NAMALWA (cell line): ENCODE measurements at places on chromosomes 7 and 10.

DNA sequence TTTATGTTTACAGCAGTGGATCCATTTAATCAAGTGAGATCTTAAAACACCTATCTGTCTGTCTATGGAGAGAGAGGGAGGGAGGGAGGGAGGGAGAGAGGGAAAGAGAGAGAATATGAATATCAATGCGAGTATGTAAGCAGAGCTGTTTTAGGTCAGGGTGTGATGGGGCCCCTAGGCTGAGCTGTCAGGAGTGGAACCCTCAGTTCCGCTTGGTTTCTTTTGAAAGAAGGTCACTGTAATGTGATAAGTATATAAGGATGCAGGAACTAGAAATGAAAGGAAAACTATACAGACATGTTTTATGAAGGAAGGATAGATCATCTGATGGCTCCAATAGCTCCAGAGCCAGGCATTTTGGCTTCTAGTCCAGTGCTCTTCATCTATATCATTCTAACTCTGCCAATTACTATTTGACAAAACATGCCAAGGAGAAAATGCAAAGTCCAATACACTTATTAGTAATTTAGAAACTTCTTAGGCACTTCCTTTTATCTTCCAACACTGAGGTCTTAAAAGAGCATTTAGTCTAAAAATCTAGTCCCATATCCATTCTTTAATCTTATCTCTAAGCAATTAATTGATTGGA, 70.3 kb downstream of the NRCAM start:
- DNase-seq: no peak

DNA sequence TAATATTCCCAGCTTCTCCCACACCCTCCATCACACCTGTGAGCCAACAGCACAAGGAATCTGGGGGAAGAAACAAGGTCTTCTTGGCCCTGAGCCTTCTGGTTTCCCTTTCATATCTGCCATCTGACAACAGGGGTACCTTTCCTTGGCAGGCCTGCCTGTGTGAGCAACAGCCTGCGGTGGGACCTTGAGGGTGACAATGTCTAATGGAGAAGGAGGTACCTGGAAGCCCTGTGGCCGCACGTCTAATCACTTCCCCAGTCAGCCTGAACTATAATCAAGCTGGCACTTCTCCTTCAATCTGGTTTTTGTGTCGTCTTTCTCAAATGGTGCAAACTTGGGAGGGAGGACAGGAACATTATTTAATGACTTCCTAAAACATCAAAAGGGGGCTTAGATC, 41.2 kb downstream of the NRCAM start:
- DNase-seq: peak; percentile 15

GRCh38 chr10:11832042-11832441, 8.9 kb downstream of the PROSER2 start:
- no peak for DNase-seq

DNA sequence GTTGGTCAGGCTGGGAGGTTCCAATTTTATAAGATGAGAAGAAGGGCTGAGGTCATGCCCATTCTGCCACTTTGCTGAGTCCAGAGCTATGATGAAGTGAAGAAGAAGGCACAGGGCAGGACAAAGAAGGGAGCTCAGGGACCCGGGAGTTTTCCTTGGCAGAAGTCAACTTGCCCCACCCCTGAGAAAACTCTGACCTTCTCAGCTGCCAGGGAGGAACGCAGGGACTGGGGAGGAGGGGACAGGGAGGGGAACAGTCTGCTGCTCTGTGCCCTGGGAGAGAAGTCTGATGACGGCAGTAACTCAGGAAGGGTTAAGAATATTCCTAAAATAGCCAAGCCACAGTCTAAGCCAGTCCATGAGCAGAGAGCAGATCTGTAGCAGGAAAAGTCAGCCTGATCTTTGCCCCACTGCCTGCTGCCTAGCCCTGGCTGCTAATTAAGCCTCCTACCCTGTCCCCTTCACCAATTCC, 11.7 kb downstream of the ADIRF start:
- no peak for DNase-seq

DNA sequence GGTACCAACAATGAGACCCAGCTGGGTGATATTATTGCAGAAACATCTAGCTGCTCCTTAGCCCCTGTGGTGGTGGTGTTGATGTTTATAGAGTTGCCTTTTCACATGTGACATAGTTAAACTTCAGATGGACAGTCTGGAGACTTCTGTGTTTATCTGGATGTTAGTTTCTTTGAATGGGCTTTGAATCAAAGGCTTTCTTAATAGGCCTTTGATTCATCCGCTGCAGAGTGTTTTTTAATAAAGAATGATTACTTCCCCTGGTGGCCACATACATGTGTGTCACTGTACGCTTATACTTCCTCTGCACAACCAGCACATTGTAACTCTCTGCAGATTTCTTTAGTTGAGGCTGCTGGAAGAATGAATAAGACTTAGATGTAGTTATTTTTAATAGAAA, 221.0 kb downstream of the DYNC1I1 start:
- no peak for DNase-seq

- no peak for DNase-seq
Measured at GRCh38 chr7:28792858-28793257, 165.3 kb downstream of the TRIL start.

DNA sequence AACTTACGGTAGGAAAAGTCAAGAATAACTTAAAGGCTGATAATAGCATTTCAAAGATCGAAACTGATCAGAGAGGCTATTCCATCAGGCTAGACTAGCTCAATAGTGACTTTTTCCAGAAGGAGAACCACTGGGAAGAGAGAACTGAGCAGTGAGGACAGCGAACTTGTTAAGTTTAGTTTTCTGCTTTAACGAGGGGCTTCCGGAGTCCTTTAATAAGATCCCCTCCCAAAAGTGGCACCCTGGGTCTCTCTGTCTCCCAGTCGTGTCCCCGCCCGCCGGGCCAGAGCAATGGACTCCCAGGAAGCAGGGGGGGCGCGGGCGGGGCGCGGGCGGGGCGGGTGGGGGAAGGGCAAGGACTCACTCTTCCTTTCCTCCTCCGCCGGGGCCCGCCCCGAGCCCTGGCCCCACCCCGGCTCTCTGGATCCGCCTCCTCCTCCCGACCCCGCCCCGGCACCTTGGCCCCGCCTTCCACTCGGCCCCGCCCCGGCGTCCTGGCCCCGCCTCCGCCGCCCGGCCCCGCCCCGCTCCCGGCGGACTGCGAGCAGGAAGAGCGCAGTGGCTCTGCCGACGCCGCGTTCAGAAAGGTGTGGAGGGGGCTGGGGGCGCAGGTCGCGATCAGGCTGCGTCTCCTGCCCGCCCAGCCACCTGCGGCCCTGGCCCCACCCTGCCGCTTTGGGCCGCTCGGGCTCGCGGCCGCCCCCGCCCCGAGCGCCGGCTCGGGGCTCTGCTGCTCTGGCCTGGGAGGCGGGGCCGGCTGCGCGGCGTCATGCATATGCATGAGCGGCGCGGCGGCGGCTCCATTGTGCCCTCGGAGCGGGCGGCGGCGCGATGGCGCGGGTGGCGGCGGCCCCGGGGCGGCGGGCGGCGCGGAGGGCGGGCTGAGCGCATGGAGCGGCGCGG, at the start of gene ZMIZ2:
ZMIZ2 (plus strand) TSS at position 803 of the 903 bp plus-strand sequence. CDS start 7,403 bp downstream, outside the sequence.
- DNase-seq: peak; percentile 95

DNA sequence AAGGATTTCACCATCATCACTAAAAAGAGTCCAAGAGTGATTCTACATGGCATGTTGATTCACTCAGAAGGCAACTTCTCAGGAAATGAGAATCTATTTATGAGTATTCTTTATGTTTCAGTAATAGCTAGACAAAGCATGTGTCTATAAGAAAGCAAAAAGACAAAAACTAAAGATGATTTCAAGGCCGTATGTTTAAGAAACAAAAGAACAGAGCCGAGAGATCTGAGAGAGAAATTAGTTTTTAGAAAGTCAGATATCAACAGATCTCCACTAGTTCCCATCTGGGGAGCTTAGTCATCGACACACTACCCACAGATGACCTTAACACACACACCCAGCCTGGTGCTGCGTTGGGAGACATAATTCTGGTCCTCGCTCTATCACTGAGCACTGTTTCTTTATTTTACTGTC, 21.0 kb downstream of the PIP4K2A start:
- DNase-seq: no peak

DNA sequence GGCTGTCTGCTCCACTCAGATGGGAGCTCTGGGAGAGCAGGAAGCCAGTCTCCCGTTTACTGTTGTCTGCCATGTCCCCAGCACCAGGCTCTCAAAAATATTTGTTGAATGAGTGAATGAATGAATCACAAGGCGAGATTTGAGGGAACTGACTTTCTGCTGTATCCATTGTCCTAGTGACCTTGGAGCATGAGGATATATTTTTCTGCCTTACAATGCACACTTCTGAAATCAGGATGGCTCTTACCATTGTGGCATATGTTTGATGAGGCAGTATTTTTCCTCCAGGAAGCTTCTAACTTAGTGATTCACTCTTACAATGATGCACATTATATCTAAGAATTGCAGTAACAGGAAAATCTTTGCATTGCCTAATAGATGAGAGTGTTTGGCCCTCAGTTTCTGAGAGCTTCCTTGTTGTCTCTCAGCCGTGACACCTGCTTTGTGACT, 136.4 kb downstream of the RPS24 start:
- no peak for DNase-seq

GRCh38 chr7:7138897-7139296, 43.4 kb upstream of the C1GALT1 start:
- no peak for DNase-seq

DNA sequence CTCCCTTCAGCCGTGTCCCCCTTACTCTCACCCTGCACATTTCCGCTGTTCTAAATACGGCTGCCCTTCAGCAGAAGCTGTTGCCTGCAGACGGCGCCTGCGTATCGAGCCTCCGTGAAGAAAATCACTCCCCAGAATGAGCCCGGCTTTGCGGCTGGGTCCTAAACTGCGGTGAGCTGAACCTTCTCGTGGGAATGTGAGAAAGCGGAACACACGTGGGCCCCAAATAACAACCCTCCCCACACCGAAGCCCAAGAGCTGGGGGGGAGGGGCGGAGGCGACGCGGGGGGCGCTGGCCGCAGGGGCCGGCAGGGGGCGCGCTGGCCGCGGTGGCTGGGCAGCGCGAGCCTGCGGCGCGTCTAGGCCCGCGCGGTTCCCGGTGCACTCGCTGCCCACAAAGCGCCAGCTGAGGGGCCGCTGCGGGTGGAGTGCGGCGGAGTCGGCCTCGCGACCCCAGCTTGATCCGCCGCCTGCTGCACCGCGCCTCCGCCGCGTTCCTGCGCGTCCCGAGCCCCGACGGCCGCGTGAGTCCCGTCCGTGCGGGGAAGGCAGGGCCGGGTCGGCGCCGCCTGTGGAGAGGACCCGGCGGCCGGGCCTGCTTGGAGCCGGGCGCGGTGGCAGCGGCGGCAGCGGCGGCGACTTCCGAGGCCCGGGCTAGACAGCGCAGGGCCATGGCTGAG, at the start of gene ZNF398:
ZNF398 (plus strand) TSS at position 382 of the 680 bp plus-strand sequence; CDS start at position 672, 290 bp downstream.
- peak; percentile 96 for DNase-seq

DNA sequence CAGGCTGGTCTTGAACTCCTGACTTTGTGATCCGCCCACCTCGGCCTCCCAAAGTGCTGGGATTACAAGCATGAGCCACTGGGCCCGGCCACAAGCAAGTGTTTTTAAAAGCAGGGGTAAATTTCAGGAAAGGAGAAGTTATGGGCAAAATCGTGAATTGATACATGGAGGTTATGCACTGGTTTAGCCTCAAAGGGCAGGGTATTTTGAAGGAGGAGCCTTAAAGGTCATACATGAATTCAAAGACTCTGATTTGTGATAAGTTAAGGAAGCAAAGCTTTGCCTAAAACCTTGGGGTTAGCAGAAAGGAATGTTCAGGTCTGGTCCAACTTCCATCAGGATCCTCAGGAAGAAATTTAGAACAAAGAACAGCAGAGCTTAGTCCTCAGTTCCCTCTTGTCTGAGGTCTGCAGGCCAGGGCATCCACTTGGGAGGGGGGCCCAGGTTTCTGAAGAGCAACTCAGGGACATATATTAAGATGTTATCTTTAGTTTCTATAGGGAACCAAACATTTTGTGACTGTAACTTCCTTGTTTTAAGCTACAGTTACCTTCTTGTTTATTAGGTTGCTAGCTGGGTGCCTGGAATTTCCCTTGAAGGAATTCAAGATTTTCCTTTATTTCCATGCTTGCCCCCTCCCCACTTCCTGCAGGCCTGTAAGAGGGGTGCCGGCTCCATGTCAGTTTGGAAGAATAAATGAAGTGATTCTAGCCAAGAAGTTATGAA, 2.8 kb upstream of the REPIN1 start:
- peak; percentile 79 for DNase-seq

DNA sequence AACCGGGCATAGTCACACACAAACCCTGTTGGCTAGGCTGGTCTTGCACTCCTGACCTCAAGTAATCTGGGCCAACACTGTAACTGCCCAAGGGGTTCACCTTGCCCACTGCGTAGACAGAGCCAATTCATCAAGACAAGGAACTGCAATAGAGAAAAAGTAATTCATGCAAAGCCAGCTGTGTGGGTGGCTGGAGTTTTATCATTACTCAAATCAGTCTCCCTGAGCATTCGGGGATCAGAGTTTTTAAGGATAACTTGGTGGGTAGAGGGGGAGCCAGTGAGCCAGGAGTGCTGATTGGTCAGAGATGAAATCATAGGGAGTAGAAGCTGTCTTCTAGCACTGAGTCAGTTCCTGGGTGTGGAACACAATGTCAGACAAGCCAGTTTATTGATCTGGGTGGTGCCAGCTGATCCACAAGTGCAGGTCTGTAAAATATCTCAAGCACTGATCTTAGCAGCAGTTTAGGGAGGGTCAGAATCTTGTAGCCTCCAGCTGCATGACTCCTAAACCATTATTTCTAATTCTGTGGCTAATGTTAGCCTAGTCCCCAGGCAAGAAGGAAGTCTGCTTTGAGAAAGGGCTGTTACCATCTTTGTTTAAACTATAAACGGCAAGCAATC, 15.6 kb upstream of the FXYD4 start:
- no peak for DNase-seq

GRCh38 chr10:48365668-48366067, 59.2 kb downstream of the MAPK8 start:
- DNase-seq: no peak

DNA sequence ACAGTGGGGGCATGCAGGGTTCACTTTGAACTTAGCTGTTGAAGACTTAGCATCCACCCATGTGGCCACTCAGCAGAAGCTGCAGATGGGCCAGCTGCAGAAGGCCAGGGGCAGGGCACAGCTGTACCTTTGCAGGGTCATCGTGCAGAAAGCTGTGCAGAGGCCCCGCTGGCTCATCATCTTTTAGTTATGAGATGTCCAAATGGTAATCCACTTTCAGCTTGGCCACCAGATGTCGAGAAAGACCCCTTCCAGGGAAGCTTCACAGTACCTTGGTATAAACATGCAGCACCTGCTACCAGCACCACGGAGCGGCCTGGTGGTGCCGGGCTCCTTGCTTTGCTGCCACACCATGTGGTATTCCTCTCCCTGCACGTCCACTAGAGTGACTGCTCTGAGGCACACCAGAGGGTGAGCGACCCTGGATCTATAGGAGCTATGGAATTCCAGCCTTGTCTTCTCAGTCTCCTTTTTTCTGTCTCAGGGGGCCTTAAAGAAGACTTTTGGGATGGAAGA, 74.2 kb upstream of the LAMB4 start:
- DNase-seq: peak; percentile 31

- peak; percentile 55 for DNase-seq
Measured at GRCh38 chr7:1024876-1025742, 19.2 kb upstream of the GPR146 start.

- no peak for DNase-seq
Measured at GRCh38 chr10:61289813-61290212, 163.4 kb downstream of the TMEM26 start.
